Activated B cell treated with CpG ODN at 0.5 μM for 24 hours (primary cell): ENCODE measurements at places on chromosomes 6 and 20. TPM values are rescaled to one million over a fixed set of nuclear protein-coding genes. Genes with fewer than 3 reads are reported as not detected.

DNA sequence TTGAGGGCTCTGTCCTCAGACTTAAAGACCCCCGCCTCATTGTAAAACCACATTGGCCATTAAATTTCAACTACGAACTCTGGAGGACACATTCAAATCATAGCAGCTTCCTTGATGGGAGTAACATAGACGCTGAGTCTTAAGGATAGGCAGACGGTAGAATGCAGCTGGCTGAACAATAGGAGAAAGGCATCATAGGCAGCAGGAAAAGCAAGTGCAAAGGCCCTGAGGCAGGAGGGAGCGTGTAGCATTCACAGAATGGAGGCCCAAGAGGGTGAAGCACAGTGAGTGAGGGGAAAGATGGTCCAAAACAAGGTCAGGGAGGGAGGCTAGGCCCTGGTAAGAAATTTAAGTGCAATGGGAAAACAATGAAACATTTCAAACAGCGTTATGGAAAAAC, 8.6 kb upstream of the PFDN4 start:
- H3K27ac ChIP-seq, result no peak overlapping the region
- peaks cover 2% of the 10 kb centered on the region for H3K27me3 ChIP-seq
- no peak overlapping the region for H3K4me3 ChIP-seq

DNA sequence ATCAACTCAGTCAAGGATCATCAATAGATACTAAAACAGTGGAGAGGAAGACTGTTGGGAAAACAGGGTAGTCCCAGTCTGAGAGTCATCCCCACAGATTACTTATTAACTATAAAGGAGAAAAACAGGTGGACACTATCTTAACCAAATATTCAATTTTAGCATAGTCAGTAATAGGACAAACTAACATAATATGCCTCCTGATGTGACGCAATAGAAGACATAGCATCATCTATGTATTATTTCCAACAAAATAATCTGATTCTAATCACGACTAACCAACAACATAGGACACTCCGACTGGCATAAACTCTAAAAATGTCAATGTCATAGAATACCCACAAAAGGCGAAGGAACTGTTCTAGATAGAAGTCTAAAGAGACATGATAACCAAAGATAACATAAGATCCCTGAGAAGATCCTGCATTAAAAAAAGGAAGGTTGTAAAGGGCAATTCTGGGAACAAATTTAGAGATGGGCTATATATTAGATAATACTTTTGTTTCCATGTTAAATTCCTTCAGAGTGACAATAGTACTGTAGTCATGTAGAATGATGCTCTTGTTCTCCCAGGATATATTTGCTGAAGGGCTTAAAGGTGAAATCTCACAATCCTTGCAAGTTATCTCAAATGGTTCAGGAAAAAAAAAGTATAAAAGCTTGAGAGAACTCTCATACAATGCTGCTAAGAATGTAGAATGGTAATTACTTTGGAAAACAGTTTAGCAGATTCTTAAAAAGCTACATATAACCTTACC, 28.9 kb downstream of the ILRUN start:
- no peak overlapping the region for H3K27ac ChIP-seq
- H3K4me3 ChIP-seq, result no peak overlapping the region
- H3K27me3 ChIP-seq, result no peaks in the 10 kb centered on the region
- H3K4me1 ChIP-seq, result peaks cover 75% of the 10 kb centered on the region
- no peaks in the 10 kb centered on the region for H3K36me3 ChIP-seq

The HIVEP1 gene
- 90.3 and 91.0 TPM in 2 replicates for total RNA-seq

GRCh38 chr6:117547688-117548621, 54.4 kb downstream of the GOPC start:
- peak; percentile 20 for DNase-seq
- no peak overlapping the region for H3K27ac ChIP-seq
- H3K4me3 ChIP-seq, result peak overlapping the region; percentile 73
- peaks cover 16% of the 10 kb centered on the region for H3K4me1 ChIP-seq

- no peak overlapping the region for H3K4me3 ChIP-seq
- no peaks in the 10 kb centered on the region for H3K4me1 ChIP-seq
- H3K27ac ChIP-seq, result no peak overlapping the region
- H3K36me3 ChIP-seq, result no peaks in the 10 kb centered on the region
- no peak for DNase-seq
These were observed 48.0 kb upstream of the PTPRT start for GRCh38 chr20:43237651-43238168.

DNA sequence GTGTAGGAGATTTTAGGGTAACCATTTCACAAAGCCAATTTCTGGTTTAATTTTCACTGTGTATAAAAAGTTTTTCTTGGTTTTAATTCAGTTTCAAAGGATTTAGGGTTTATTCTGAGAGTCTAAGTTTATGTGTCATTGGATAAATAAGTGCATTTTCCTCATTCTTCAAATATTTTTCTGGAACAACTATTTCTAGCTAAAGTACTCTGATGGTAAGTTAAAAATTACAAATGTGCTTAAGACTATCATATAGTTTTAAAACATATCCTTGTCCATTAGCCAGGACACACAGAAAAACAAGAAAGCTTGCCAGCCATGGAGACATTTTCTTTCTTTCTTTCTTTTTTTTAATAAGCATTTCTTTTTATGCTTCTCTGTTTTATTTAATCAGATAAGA, 333.0 kb downstream of the RFPL4B start:
- H3K27ac ChIP-seq, result no peak overlapping the region
- H3K36me3 ChIP-seq, result no peaks in the 10 kb centered on the region
- DNase-seq, result no peak
- H3K4me1 ChIP-seq, result no peaks in the 10 kb centered on the region
- H3K27me3 ChIP-seq, result no peaks in the 10 kb centered on the region
- no peak overlapping the region for H3K4me3 ChIP-seq

DNA sequence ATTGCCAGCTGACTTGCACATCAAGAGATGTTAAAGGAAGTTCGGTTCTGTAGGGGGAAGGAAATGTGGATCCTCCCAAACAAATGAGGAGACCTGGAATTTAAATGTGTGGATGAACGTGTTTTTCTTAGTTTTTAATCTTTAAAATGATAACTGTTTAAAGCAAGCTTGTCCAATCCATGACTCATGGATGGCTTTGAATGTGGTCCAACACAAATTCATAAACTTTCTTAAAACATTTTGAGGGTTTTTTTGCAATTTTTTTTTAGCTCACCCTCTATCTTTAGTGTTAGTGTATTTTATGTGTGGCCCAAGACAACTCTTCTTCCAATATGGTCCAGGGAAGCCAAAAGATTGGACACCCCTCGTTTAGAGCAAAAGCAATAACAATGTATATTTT, 12.6 kb downstream of the TUBB2B start:
- DNase-seq, result no peak
- H3K36me3 ChIP-seq, result no peaks in the 10 kb centered on the region
- H3K27ac ChIP-seq, result no peak overlapping the region
- H3K4me3 ChIP-seq, result no peak overlapping the region
- H3K4me1 ChIP-seq, result peaks cover 1% of the 10 kb centered on the region
- peaks cover 37% of the 10 kb centered on the region for H3K27me3 ChIP-seq

- H3K4me3 ChIP-seq, result peak within 1 kb of the TSS; percentile 99
- DNase-seq, result peak; percentile 62
- peaks cover 60% of the 10 kb centered on the region for H3K4me1 ChIP-seq
- H3K27ac ChIP-seq, result peak within 1 kb of the TSS; percentile 100
- H3K36me3 ChIP-seq, result peaks cover 47% of the 10 kb centered on the region
These were observed at the start of gene TAGAP for GRCh38 chr6:159044899-159045727. TAGAP (minus strand) TSS chr6:159044991; CDS start chr6:159044146, 845 bp downstream.

GRCh38 chr20:52760791-52761190, 211.4 kb upstream of the TSHZ2 start:
- DNase-seq, result no peak
- H3K27me3 ChIP-seq, result no peaks in the 10 kb centered on the region
- H3K4me3 ChIP-seq, result no peak overlapping the region
- no peaks in the 10 kb centered on the region for H3K4me1 ChIP-seq

DNA sequence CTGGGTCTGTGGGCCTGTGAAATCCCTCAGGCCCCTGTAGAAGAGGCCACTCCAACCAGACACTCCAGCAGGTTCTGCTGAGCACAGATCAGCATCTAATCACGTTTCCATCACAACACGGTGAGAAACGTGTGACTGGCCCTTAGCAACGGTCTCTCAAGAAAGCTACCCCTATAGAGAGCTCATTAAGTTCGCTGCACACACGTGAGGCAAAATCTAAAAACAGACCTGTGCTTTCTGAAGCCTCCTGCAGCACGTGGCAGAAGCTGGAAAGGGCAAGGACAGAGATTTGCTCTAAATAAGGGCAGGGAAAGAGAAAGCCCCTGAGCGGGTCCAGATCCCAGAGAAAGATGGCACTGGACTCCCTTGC, 56.5 kb downstream of the GPR6 start:
- H3K4me1 ChIP-seq, result peaks cover 5% of the 10 kb centered on the region
- H3K27ac ChIP-seq, result no peak overlapping the region
- H3K36me3 ChIP-seq, result no peaks in the 10 kb centered on the region
- no peak overlapping the region for H3K4me3 ChIP-seq
- no peak for DNase-seq

DNA sequence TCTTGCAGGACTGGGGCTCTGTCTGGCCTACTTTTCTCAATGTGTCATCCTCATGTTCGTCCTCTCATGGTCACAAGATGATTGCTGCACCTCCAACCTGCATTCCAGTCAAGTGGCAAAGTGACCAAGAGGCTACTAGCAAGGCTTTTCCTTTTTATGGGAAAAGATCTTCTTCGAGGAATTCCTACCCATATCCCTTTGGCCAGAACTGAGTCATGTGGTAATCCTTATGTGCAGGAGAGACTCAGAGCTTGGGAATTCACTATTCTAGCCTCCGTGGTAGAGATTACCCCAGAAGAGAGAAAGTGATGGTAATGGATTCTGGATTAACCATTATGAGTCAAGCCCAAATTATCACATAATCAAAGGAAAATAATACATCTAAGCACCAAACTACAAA, 162.7 kb downstream of the KCNQ5 start:
- H3K36me3 ChIP-seq, result no peaks in the 10 kb centered on the region
- H3K4me1 ChIP-seq, result no peaks in the 10 kb centered on the region
- no peak overlapping the region for H3K4me3 ChIP-seq
- DNase-seq, result no peak
- no peak overlapping the region for H3K27ac ChIP-seq

The TTI1 gene
- total RNA-seq, result 27.1 and 30.1 TPM in 2 replicates

The METTL24 gene
- not detected in 2 replicates for total RNA-seq

GRCh38 chr6:152552616-152553209, 84.4 kb downstream of the SYNE1 start:
- H3K27me3 ChIP-seq, result no peaks in the 10 kb centered on the region
- H3K4me1 ChIP-seq, result no peaks in the 10 kb centered on the region
- H3K27ac ChIP-seq, result no peak overlapping the region

DNA sequence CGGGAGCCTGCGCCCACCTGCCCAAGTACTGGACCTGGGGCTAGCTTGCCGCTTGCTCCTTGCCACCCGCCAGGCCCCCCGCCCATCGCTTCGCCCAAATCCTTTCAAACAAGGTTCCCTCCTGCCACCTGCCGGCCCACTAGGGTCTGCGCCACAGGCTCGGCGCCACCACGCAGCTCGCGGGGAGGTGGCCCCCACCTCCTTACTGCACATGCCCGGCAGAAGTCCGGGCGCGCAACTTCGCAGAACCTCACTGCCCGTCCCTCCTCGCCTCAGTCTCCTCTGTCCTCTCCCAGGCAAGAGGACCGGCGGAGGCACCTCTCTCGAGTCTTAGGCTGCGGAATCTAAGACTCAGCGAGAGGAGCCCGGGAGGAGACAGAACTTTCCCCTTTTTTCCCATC, 11.2 kb downstream of the GNAS-AS1 start:
- no peak overlapping the region for H3K27ac ChIP-seq
- no peak for DNase-seq
- H3K4me3 ChIP-seq, result peak overlapping the region; percentile 24

The PPP1R3G gene
- 0.11 and 0.15 TPM in 2 replicates for total RNA-seq

The PSMA7 gene
- total RNA-seq, result 241 and 260 TPM in 2 replicates

The HSPA1L gene
- 1.2 and 2.1 TPM in 2 replicates for total RNA-seq

The SLC22A3 gene
- total RNA-seq, result not detected in 2 replicates

The POLH gene
- total RNA-seq, result 23.3 and 26.5 TPM in 2 replicates

GRCh38 chr6:701215-701614, 8.3 kb upstream of the EXOC2 start:
- H3K27me3 ChIP-seq, result peaks cover 2% of the 10 kb centered on the region
- H3K36me3 ChIP-seq, result no peaks in the 10 kb centered on the region
- no peak for DNase-seq
- H3K27ac ChIP-seq, result no peak overlapping the region

DNA sequence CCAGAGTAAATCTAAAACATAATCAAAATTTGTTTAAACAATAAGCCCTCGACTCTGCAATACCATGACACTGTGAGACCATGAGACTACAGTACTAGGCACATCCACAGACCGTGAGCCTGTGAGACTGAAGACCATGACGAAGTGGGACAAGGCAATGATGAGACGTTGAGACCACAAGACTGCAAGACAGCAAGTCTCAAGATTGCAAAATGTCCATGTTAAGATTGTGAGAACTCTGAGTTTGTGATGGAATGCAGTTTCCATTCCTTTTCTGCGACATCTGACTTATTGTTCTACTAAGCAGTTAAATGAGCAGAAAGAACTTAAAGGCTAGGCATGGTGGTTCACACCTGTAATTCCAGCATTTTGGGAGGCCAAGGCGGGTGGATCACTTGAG, 102.1 kb upstream of the PHACTR1 start:
- H3K27me3 ChIP-seq, result peaks cover 6% of the 10 kb centered on the region
- H3K36me3 ChIP-seq, result no peaks in the 10 kb centered on the region
- DNase-seq, result no peak
- no peaks in the 10 kb centered on the region for H3K4me1 ChIP-seq
- no peak overlapping the region for H3K27ac ChIP-seq
